ENCODE measurements at places on chromosomes 6 and 20.

DNA sequence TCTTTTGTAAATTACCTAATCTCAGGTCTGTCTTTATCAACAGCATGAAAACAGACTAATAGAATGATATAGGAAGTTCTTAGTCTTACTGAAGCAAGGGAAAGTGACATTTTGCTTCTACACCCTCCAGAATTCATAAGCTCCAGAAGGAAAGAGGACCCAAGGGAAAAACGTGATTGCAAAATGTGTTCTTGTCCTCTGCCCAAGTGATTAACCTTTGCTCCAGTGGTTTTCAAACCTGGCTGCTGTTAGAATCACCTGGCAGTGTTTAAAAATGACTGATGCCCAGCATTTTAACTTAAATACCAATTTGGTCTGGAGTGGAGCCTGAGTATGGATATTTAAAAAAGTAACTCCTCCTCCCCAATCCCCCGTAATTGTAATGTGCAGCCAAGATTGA, 191.4 kb downstream of the SLC16A10 start:
- no peak for DNase-seq

DNA sequence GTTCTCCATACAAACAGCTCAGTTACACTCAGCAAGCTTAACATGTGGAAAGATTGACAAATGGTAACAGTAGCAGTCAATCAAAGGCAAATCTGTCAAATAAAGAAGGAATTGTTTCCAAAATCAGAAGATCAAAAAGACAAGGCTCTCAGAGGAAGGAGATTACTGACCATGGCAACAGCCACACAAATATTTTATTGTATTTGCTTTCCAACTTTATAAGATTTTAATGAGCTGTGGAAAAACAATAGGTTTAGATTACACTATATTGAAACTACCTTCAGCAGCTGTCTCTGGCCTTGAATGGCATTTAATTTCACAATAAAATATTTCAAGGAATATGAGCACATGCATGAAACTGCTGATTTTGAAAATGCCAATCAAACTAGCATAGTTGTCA, 1143.9 kb upstream of the GJE1 start:
- DNase-seq, result no peak

DNA sequence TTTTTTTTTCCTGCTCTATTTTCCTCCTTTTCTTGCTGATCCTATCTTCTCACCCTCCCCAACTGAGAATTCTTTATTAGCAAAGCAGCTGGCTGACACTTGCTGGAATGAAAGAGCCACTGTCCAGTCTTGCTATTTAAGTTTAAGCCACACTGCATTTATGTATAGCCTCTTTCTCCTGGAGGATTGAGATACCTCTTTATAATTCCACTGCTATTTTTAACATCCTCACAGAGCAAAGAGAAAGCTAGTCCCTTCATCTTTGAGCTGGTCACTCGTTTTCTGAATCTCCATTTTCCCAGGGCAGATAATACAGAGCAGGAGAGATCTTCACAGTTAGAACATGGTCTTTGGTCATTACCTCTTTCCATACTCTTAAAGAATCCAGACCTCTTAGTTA, 36.0 kb upstream of the EEF1A1 start:
- DNase-seq, result no peak

DNA sequence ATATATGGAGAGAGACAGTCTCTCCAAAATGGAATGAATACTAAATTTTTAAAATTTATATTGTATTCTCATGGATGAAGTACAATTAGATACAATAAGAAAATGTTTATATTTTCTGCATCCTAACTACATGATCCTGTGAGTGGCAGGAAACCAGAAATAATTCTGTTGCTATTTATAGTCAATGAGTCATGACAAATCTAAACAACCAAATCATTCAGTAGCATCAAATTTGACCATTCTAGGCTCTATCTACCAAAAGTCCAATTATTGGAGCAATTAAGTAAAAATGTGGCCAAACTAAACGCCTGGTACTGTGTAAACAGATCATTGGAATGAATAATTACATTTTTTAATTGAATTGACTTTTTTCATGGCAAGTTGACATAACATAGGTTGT, 959.8 kb downstream of the EPHA7 start:
- no peak for DNase-seq

DNA sequence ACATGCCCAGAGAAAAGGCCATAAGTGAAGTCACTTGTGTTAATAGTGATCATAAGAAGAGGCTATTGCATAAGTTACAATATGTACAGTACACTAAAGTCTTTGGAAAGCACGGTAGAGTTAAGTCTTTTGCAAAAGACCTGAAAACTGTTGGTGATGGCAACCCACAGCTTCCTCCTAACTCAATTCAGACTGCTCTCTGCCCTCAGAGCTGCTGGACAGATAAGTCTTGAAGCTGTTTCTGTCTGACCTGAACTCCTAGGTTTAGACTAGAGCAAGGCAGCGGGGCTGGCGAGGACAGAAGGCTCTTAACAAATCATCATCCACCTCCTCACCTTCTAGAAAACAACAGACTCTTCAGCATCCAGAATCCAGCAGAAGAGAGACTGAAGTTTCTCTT, 125.4 kb downstream of the CD24 start:
- DNase-seq, result no peak

DNA sequence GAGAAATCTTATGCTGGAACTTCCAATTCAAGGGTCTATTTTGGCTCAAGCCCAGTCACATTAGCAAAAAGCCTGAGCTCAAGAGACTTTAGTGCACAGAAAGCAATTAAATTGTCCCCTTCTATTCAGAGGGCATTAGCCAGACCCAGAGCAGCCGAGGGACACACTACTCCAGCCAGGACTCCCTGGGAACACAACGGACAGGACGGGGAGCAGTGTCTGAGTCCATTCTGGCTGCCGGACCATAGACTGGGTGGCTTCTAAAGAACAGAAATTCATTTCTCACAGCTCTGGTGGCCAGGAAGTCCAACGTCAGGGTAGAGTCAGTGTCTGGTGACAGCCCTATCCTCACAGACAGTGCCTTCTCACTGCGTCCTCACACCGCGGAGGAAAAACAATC, 78.4 kb downstream of the PRND start:
- DNase-seq, result no peak

DNA sequence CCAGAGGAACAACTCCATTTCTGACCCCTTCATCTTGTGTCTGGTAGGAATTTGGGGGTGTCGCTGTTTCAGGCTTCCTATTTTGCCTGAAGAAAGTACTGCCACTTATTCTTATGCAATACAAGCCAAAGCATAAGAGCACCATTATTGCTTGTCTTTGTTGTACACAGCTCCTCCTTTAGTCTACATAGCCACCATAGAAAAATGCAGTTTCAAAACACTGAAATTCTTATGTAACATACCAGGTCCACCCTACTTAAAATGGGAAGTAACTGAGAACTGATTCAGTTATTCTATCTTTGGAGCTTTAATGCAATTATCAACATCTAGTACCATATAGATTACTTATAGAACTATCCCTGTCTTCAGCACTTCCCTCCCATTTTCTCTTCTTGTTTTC, 255.5 kb downstream of the ARHGAP18 start:
- no peak for DNase-seq

GRCh38 chr20:24617757-24618450, 148.5 kb downstream of the SYNDIG1 start:
- DNase-seq, result no peak

DNA sequence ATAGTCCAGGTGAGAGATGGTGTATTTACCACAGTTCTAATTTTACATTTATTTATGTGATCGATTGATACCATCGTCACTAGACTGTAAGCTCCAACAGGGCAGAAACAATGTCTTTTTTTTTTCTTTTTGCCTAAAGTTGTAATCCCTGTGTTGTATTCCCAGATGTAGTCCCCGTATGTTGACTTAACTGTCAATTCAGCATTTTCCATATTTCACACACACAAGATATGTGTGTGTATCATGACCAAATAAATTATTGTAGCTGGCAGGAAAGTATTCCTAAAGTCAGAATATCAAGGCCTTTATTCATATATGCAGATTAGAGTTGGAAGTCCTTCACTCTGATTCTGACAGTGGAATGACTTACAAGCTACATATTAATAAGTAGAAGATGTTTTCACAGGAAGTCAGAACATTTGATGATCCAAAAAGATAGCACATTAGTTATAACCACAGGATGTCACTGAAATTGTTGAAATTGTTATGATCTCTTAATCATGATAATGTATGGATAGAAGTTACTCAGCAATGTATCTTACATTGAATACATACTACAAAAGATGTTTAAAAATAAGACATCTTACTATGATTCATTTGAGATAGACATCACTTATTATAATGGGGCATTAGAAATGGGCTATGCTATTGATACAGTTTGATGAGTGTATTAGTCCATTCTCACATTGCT, 10.6 kb downstream of the RNF182 start:
- no peak for DNase-seq

- DNase-seq, result no peak
Observed at GRCh38 chr6:77447254-77447653, 16.0 kb downstream of the HTR1B start.

DNA sequence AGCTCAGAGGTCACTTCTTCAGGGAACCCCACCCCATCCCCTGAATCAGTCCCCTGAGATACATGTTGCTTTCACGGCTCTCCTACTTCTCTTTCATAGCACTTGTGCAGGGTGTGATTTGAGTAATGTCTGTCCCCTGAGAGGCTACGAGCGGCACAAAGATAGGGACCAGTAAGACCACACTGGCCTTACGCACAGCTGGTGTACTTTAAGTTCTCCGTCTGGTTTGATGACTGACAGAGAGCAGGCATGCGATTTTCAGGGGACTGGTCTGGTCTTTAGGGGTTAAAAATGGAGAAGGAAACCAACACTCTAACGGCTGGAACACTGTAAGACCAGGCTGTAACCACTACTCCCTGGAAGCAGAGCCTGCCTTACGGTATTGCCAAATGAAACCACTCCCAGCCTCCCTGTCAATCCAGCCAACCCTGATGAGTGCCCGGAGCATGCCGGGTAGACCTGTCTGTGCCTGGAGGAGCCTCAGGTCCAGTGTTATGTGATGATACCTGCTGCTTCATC, 47.1 kb downstream of the ELMO2 start:
- DNase-seq, result no peak

GRCh38 chr6:119196715-119197114, 118.3 kb upstream of the FAM184A start:
- DNase-seq, result no peak

DNA sequence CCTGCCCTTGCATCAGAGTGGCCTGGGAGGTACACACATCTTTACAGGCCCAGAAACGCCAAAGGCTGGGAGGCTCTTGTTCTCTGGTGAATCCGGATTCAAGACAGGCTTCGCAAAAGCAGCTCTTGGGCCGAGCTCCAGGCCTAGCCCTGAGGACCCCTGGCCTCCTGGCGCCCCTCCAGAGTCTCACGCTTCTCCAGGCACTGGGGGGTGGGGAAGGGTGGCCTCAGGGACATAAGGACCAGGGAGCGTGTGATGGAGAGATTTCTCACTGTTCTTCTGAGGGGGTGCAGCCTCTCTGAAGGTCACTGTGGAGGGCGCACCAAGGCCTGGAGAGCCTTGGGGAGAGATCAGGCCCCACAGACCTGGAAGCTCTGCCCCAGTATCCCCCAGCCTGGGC, 349.2 kb downstream of the ZFAND3 start:
- no peak for DNase-seq

GRCh38 chr20:51609251-51609650, 66.7 kb upstream of the NFATC2 start:
- peak; percentile 39 for DNase-seq

GRCh38 chr6:43995137-43995536, 132.1 kb downstream of the MRPL14 start:
- DNase-seq, result no peak

DNA sequence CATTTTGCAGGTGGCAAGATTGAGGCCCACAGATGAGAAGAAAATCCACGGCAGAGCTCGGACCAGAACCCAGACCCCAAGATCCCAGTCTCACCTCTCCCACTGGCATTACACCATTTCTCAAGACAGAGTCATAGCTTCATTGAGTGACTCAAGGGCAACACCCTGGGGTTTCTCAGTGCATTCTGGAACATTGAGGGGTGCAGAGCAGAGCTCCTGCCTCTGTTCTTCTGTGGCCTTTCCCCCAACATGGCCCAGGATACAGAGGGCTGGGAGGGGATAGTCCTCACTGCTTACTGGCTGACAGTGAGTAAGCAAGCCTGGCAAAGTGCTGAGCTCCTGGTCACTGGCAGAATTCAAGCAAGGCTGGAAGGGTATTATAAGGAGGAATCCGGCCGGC, 74.0 kb downstream of the MDGA1 start:
- DNase-seq, result no peak

DNA sequence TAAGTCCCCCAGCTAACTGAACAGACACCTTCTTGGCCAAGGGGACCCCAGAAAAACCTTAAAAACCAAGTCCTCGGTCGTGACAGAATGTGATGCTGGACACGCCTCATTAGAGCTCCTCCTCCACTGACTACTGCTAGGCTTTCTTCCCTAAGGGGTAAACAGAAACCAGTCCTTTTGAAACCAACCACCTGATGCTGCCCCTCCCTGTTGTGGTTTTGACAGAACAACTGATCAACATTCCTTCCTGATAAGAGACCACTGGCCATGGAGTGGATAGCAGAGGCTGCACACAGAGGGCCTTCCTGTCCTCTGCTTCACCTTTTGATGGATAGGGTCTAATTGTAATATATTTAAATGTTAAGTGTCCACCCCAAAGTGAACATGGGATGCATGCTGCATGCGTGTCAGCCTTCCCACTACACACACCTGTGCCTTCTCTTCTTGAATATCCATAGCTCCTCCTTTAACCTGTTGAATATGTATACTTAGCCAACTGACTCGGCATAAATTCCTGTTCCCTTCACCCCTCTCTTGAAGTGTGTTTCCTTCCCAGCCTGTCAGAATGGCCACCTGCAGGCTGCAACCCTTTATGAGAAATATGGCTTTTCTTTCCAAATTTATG, 27.9 kb upstream of the SLC2A12 start:
- no peak for DNase-seq

GRCh38 chr6:48369100-48369499, 258.1 kb upstream of the PTCHD4 start:
- DNase-seq, result no peak

GRCh38 chr6:166419286-166419685, 36.5 kb upstream of the MPC1 start:
- peak; percentile 84 for DNase-seq

DNA sequence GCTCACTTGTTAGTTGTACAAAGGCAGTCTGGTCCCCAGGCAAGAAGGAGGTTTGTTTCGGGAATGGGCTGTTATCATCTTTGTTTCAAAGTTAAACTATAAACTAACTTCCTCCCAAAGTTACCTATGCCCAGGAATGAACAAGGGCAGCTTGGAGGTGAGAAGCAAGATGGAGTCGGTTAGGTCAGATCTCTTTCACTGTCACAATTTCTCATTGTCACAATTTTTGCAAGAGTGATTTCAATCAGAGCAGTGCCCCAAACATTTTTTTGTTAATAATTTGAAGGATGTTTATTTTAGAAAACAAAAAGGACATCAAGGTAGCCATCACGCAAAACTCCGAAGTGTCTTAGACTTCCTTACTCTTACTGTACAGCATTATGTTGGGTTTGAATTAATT, 170.8 kb downstream of the NFATC2 start:
- no peak for DNase-seq
